Activated CD4-positive, alpha-beta T cell treated with anti-CD3 and anti-CD28 coated beads, Interleukin-2, Interleukin-4, amounts not matched to agents 100 ng/mL and 50 ng/mL, durations not matched to agents 16 hours and 8 hours (primary cell): ENCODE measurements at places on chromosomes 3 and 15.
A peak's percentile ranks its signal among the peaks of the same experiment; 100 is the strongest.

DNA sequence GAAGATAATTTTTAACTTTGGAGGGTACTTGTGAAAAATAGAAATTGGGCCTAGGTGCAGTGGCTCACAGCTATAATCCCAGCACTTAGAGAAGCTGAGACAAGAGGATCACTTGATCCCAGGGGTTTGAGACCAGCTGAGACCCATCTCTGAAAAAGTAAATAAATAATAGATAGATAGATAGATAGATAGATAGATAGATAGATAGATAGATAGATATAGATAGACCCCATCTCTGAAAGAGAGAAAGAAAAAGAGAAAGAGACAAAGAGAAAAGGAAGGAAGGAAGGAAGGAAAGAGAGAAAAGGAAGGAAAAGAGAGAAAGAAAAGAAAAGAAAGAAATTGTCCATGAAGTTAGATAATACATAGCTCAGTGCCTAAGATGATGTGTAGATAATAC lies 35.5 kb downstream of the MRPS25 start:
- no peak for DNase-seq

GRCh38 chr3:158347966-158348365 lies 223.0 kb upstream of the MLF1 start:
- no peak for DNase-seq

- no peak for DNase-seq
Observed at GRCh38 chr15:41812820-41813375, 15.0 kb upstream of the JMJD7 start.

- DNase-seq: no peak
Observed at GRCh38 chr3:114508208-114508607, 214.4 kb downstream of the TIGIT start.

DNA sequence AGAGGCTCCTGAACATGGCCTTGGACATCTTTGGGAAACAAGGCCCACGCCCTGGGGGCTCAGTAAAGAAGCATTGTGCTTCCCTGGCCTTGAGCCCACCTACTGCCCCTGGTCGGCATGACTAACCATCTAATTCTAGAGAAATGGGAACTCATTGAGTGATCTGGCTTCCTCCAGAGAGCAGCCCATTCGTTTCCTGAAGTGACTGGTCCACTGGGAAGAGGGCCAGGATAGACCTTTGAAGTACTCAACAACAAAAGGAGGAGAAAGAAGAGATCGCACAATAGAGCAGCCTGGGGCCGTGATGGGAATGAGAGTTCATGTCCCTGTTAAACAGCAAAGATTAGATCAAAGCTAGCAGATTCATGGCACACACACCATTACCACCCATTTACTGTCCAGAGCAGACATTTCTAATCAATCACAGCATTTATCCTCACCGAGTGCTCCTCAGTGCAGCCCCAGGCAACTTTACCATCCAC lies 514.4 kb upstream of the PROK2 start:
- no peak for DNase-seq

GRCh38 chr15:92655178-92655995 lies at the start of gene FAM174B:
Gene FAM174B, minus strand, starts transcription at chr15:92655775.
- peak; percentile 32 for DNase-seq

DNA sequence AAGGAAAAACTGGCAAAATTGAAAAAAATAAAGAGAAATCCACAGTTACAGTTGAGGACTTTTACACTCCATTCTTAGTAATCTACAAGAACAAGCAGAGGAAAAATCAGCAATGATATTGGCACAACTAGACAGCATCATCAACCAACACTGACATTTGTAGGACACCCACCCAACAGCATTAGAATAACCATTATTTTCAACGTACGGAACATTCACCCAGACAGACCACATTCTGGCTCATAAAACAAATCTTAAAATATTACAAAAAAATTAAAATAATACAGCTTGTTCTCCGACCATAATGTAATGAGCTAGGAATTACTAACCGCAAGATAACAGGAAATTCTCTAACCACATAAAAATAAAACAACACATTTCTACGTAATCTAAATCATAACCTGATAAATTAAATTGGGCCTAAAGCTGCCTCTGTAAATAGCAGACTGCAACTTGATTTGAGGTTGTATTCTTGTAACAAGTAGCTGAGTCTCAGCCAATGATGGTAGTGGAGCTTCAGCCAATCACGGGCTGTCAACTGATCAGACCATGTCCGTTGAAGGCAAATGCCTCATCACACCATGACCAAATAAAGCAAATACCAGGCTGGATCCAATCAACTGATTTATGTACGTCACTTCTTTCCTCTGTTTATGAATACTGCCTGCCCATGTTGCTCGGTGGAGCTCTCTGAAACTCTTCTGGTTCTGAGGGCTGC lies 9.2 kb downstream of the PLSCR4 start:
- DNase-seq: no peak

DNA sequence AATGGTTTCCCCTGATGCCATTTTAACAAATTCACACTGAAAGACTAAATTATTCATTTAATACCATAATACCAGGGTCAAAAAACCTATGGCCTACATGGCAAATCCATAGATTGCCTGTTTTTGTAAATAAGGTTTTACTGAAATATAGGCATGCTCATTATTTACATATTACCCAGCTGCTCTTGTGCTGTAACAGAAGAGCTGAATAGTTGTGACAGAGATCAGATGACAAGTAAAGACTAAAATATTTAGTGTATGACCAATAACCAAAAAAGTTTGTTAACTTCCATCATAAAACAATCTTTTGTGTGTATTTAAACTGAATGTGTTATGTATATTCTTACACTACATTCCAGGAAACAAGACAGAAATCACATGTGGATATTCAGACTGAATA lies 60.2 kb downstream of the DENND4A start:
- no peak for DNase-seq

DNA sequence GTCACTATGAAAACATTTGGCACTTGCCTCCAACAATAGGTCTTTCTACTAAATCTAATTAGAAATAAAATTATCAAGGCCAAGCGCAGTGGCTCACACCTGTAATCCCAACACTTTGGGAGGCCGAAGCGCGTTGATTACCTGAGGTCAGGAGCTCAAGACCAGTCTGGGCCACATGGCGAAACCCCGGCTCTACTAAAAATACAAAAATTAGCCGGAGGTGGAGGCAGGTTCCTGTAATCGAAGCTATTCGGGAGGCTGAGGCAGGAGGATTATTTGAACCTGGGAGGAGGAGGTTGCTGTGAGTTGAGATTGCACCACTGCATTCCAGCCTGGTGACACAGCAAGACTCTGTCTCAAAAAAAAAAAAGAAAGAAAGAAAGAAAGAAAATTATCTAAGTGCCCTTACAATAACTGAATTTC lies 1.6 kb upstream of the PLD1 start:
- no peak for DNase-seq

DNA sequence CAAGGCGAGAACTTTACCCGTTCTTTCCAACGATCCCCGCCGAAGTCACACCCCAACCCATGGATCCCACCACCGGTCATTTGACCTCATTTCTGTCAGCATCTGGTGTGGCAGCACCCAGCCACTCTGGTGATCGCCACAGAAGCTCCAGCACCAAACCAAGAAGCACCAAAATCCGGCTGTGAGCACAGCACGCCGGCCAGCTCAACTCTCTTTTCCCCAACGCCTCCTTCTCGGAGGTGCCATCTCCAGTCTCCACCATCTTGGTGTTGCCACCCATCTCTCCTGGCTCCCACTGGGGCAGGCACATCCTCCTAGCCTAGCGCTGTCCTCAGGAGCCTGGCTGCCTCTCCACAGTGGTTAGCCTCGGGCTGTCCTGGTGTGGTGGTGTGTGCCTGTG lies 6.5 kb downstream of the MUC4 start:
- DNase-seq: no peak

GRCh38 chr15:73873456-73873855 lies at the start of gene TBC1D21:
Gene TBC1D21, plus strand, starts transcription at chr15:73873564. Its CDS starts 146 bp downstream, at chr15:73873710.
- DNase-seq: no peak

DNA sequence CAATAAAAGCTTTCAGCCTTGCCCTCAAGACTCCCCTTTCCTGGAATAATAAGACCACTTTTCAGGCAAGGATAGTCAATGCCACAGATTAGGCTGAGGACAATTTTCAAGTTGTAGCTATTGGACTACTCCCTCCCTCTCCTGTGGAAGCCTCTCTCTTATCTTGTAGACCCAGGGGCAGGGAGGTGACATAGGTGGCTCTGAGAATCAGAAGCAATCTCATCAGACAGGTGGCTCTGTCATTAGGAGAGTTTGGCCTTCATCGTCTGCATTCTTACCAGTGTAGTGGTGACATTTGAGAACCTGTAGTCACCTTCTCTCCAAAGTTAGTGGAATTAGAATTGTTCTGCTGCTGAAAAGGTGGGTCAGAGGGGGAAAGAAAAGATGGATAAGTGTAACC lies 80.0 kb downstream of the LARS2 start:
- no peak for DNase-seq

- no peak for DNase-seq
Observed at GRCh38 chr3:124767691-124768090, 37.4 kb downstream of the UMPS start.

GRCh38 chr3:99330281-99330680 lies 308.1 kb upstream of the COL8A1 start:
- DNase-seq: no peak

DNA sequence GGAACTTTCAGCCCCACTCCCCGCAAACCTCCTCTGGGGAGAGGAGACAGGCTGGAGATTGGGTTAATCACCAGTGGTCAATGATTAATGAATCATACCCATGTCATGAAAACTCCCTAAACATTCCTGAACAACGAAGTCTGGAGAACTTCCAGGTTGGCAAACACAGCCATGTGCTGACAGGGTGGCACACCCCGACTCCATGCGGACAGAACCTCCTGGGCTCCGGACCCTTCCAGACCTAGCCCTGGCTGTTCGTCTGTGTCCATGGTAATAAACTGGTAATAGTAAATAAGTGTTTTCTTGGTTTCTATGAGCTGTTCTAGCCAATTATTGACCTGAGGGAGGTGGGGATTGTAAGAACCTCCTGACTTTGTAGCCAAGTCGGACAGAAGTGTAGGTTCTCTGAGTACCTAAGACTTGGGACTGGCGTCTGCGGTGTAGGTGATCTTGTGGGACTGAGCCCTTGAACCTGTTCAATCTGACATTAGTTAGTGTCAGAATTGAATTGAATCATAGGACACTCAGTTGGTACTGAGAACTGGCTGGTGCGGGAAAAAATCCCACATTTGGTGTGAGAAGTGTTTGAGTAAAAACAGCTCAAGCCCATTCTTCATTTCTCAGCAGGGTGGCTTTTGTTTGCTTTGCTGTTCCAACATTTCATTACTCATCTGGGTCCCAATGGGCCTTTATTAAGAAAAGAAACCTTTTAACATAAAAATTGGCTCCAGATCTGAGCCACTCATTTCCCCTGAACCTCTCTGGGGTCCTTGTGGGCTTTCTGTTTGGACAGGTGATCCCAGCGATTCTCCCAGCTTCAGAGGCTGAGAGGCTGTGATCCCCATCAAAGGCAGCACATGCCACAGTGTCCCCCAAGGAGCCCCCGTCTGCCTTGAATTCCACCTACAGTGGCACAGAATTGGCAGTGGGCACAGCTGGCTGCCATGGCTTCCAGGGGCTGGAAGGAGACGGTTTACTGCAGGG lies 151.0 kb downstream of the TJP1 start:
- no peak for DNase-seq
